HCT116 (cell line): ENCODE measurements at places on chromosomes 5 and 9. TPM values are rescaled to one million over a fixed set of nuclear protein-coding genes. Genes with fewer than 3 reads are reported as not detected.

- no peak for DNase-seq
These were observed 301.3 kb downstream of the CWC27 start for GRCh38 chr5:65070026-65070425.

DNA sequence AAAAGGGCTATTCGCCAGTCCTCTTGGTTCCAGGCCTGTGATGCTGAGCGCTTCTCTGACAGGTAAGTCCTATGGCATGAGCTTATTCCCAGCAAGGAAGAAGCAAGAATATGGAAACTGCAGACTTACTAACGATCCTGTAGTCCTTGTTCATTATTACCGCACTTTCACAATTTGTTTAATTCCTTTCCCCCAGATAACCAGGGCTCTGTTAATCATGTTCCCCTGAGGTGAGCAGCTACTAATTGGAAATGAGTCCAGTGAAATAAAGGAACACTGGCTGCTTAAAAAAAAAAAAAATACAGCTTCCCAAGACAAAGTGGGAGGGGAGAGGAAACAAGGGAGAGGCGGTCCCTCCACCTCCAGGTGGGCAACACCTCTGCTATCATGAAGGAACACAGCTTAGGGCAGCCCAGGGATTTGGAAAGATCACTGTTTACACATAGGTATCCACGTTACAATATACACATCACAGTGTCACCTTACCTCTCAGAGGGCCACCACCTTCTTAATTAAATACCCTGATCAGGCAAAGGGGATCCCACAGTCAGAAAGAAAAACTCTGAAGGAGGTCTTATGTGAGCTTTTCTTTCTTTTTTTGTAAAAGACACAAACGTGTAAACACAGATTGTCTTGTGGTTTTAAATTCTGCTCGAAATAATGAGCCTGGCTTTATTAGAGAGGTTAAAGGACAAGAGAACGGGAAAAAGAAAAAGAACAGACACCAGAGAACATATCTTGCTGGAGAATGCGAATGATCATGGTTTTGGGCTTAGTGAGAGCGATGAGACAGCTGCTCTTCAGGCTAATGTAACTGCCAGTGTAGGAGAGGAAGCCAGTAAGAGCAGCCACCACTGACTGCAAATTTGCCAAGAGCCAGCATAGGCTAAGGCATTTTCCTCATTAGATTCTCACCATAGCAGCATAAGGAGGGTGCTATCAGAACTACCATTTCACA, 258.6 kb downstream of the CRB2 start:
- DNase-seq = no peak

DNA sequence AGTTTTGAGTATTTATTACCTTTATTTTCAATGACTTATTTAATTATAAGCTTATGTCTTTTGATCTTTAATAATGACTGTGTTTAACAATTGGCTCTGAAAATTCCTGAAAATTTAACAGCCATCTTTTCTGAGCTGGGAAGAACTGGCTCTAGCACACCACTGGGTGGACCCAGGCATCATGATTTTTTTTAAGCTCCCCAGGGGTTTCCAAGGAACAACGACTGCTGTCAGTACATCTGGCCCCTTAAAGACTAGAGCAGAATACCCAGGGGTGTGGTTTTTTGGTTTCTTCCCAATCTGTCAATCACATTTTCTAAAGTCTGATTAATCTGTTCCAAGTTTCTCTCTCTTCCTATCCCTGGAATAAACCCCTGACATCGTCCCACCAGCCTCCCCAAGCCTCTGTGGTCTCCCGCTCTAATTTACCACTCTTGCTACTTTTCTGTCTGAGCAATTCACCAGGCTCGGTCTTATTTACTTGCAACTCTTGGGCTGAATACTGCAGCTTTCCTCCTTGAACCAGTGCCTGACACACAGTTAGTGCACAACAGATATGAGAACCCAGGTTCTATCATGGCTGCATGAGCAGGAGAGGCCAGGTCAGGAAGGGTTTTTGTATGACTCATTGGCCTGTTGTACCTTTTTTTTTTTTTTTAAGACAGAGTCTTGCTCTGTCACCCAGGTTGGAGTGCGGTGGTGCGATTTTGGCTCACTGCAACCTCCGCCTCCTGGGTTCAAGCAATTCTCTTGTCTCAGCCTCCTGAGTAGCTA, 321.9 kb downstream of the ZSWIM6 start:
- DNase-seq = no peak

- peak; percentile 84 for DNase-seq
These were observed 1.9 kb upstream of the RGMB start for GRCh38 chr5:98771382-98772109.

- DNase-seq = peak; percentile 73
These were observed 22.7 kb upstream of the LECT2 start for GRCh38 chr5:135977375-135977928.

DNA sequence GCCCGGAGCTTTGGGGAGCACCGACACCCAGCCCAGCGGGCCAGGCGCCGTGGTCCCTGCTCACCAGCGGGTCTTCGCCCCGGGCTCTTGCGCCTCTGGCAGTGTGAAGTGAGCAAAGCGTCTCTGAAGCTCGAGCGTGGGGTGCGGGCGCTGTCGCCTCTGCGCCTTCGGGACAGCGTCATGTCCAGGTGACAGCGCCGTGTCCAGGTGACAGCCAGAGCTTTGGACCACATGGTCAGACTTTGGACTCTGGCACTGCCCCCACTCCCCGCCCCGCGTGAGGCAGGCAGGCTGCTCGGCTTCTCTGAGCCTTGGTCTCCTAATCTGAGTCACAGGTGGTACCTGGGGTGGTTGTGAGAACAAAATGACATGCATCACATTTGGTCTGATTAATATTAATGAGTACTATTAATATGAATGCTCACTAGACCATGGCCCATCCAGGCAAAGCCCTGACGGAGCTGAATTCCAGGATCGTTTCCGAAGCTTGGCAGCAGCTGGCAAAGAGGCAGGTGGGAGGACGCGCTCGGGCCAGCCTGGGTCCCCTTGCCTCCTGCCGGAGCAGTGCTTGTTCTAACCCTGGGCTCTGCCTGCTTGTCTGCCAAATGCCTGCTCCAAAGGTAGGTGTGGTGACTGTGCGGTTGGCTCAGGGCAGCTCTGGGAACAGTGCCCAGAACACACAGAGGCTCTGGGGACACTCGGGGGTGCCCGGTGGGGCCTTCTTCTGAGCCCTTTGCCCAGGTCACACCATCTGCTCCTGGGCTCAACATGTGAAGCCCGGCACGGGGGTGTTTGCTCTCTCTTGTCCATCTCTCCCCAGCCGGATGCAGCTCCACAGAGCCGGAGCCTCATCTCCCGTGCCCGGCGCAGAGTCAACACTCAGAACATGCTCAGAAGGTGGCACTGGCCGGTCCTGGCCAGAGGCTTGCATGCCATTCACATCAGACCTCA, 157.1 kb downstream of the OLFM1 start:
- DNase-seq = no peak

GRCh38 chr5:162174358-162174974, 106.9 kb downstream of the GABRG2 start:
- DNase-seq = no peak

The NEUROG1 gene
- total RNA-seq = not detected

The CBY3 gene
- not detected for total RNA-seq
